Stimulated activated CD4-positive, alpha-beta T cell treated with anti-CD3 and anti-CD28 coated beads, TNF-alpha, amount 100 ng/mL, for 24 hours (primary cell): ENCODE measurements at places on chromosomes 13 and 19.

GRCh38 chr19:7272856-7273578 is 21.2 kb downstream of the INSR start:
- no peak for DNase-seq

- DNase-seq, result no peak
These were observed 67.0 kb downstream of the ABCC4 start for GRCh38 chr13:95234242-95234641.

GRCh38 chr13:21544515-21544914 is 59.5 kb downstream of the MICU2 start:
- no peak for DNase-seq

DNA sequence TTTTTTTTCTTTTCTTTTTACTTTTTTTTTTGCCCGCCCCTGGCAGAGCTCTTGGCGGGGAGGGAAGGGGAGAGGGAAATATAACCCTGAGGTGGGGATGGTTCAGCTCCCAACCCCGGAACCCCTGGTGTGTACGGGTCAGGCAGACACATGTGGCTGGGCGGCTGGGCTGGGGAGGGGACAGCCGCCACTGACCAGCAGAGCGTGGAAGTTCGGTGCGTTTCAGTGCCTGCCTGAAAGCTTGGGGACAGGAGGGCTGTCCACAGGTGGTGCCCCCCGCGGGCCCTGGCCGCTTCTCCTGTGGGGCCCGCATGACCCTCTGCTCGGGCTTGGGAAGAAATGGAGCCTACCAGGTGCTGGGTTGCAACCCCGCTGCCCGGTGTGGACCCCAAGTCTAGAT is 5.2 kb upstream of the MYDGF start:
- no peak for DNase-seq

GRCh38 chr13:98072476-98072875 is 70.4 kb upstream of the FARP1 start:
- DNase-seq, result no peak

- DNase-seq, result no peak
These were observed 9.4 kb downstream of the LCP1 start for GRCh38 chr13:46172531-46172991.

GRCh38 chr19:50686310-50687032 is 33.1 kb downstream of the SHANK1 start:
- DNase-seq, result no peak

GRCh38 chr13:102968572-102969228 is 97.5 kb downstream of the SLC10A2 start:
- no peak for DNase-seq
